ENCODE measurements at places on chromosomes 1 and 21. TPM values are rescaled to one million over a fixed set of nuclear protein-coding genes. Genes with fewer than 3 reads are reported as not detected.

DNA sequence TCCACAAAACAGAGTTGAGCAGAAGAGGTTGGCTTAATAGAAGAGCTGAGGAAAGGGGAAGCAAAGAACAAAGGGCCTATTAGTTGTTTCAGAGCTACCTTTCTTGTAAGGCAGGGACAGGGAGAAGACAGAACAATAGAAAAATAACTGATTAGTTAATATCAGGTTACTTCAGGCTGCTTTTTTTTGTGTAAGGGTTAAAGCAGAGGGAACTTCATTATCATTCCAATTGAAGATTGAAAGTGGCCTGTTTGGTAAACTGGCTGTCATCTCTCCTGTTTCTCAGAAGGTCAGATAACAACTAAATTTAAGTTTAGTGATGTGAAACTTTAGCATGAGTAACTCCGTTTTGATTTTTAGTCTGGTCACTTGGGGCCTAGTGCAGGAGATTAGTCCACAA, 22.3 kb downstream of the CDC42 start:
- DNase-seq = no peak

Gene MPL
- not detected for total RNA-seq

- DNase-seq = no peak
These were observed 34.2 kb downstream of the KRTAP10-1 start for GRCh38 chr21:44505673-44506278.

- no peak for DNase-seq
These were observed 60.4 kb downstream of the ARHGEF10L start for GRCh38 chr1:17599954-17600300.

- no peak for DNase-seq
These were observed 179.7 kb upstream of the HOOK1 start for GRCh38 chr1:59635097-59635496.

Gene PODN
- 0.23 TPM for total RNA-seq

GRCh38 chr1:203153989-203154821, 21.4 kb downstream of the MYBPH start:
- DNase-seq = no peak

Gene LIN9
- 11.4 TPM for total RNA-seq

Gene RYR2
- 0.03 TPM for total RNA-seq

Gene SELL
- 0.31 TPM for total RNA-seq

GRCh38 chr1:189350983-189351616, 1126.6 kb downstream of the BRINP3 start:
- DNase-seq = no peak

Gene LCE1B
- total RNA-seq = not detected

Gene TIPRL
- total RNA-seq = 48.5 TPM

DNA sequence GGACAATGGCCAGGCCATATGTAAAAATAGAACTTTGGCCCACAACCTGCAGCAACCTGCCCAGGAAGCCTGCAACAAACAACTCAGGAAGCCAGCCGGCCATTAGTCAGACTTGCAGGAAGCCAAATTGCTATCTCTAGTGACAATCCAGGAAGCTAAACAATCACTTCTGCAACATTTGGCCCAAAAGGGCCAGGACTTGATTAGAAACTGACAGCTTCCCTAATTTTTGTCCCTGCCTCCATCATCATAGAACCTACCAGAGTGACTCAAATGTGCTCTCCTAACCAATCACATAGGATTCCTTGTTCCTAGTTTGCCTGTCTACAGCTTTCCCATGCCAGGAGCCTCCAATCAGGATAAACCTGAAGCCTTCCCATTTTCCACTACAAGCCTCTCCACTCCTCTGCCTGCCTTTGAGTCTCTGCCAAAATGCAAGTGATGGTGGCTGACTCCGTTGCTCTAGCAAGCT, 639.3 kb downstream of the PTPRU start:
- DNase-seq = no peak

Gene BSND
- total RNA-seq = not detected

DNA sequence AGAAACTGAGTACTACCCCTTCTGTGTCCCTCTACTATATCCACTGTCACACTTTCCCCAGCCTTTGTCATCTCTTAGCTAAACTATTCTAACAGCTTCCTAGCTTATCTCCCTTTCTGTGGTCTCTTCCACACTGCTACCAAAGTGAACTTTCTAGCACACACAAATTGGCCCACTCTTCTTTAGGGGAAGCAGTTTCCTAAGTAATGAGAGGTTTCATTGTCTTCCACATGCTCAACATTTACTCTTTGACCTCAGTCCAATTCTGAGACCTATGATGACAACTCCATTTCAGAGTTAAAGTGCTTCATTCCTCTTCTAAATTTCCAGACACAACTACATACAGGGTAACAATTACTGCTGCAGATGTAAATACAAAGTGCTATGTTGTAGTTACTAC, 32.9 kb downstream of the SCYL3 start:
- no peak for DNase-seq

Gene RHBDL2
- 7.1 TPM for total RNA-seq

- no peak for DNase-seq
These were observed 94.6 kb upstream of the TMPRSS2 start for GRCh38 chr21:41602531-41602930.

- no peak for DNase-seq
These were observed 248.4 kb downstream of the PRDM2 start for GRCh38 chr1:13948396-13948795.

- no peak for DNase-seq
These were observed 25.4 kb upstream of the RGS16 start for GRCh38 chr1:182629499-182630096.

Gene IQGAP3
- 25.6 TPM for total RNA-seq

GRCh38 chr1:87402241-87403002, 73.7 kb downstream of the LMO4 start:
- no peak for DNase-seq

DNA sequence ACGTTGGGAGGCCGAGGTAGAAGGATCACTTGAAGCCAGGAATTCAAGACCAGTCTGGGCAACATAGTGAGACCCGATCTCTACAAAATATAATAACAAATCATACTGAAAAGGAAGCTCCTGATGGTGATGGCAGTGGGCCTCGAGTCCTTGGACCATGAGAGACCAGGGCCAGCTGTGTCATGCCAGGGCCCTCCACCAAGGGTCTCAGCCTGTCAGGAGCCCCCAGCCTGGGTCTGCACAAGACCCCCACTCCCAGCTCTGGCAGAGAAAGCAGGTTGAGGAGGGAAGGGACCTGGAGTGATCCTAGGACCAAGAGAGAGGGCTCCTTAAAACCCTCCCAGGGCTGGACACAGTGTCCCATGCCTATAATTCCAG, 6.7 kb upstream of the CTRC start:
- no peak for DNase-seq

DNA sequence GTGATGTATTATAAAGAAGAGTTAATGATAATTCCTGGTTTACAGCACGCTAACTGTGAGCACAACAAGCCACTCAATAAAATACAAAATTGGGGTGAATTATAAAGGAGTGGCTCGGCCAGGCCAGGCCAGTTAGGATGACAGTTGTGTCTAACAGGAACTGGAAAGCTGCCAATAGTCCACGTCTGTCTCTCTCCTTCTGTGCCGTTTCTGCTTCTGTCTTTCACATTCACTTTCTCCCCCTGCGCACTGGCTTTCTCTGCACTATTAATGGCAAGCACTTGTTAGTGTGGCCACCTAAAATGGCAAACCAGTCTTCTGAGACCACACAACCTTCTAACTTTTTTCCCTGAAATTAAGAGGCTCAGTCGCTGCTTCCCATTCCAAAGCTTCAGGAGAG, 394.3 kb downstream of the NTNG1 start:
- DNase-seq = no peak

DNA sequence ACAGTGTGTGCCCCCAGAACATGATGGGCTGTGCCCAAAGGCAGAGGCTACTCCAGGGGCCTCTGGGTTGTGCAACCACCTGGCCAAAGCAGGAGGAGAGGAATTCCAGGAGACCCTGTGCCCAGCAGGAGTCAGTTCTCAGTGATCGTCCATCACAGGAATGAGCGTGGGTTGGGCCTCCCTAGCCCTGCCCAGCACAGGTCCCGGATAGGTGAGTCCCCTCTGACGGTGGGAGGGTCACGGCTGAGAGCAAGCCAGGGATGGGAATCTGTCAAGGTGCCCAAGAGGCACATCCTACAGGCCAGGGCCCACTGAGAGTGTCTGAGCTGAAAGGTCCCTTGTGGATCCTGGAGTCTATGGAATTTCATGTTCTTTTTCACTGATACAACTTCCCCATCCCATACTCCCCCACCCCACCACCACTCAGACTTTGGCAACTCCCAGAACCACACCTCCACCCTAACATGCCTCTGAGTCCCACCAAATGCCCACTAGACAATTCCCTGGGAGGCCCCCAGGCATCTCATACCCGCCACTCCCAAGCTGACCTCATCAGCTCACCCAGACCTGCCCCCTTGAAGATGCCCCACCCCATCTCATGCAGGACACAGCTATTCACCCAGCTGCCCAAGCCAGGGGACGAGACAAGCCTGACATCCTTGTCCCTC, 3.1 kb downstream of the GJB4 start:
- no peak for DNase-seq

GRCh38 chr1:219323426-219323825, 149.7 kb downstream of the LYPLAL1 start:
- DNase-seq = no peak

GRCh38 chr1:212858461-212859265, 588 bp downstream of the FLVCR1 start:
- no peak for DNase-seq

DNA sequence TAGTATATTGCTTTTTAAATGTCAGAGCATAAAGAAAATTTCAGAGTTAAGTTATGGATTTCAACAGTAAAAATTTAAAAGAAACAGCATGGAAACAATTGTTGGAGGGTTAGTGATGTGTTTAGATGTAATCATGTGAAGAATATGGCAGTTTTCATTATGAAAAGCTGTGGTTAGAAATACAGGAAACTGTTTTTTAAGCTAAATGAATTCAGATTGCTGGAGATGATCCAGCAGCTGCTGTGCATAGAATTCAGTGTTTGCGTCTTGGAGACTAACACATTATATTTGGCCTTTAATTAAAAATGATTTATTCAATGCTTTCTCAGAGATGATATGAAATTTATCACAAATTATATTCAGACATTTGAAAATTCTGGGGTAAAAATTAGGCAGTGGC, 273.6 kb upstream of the LRRC7 start:
- no peak for DNase-seq

DNA sequence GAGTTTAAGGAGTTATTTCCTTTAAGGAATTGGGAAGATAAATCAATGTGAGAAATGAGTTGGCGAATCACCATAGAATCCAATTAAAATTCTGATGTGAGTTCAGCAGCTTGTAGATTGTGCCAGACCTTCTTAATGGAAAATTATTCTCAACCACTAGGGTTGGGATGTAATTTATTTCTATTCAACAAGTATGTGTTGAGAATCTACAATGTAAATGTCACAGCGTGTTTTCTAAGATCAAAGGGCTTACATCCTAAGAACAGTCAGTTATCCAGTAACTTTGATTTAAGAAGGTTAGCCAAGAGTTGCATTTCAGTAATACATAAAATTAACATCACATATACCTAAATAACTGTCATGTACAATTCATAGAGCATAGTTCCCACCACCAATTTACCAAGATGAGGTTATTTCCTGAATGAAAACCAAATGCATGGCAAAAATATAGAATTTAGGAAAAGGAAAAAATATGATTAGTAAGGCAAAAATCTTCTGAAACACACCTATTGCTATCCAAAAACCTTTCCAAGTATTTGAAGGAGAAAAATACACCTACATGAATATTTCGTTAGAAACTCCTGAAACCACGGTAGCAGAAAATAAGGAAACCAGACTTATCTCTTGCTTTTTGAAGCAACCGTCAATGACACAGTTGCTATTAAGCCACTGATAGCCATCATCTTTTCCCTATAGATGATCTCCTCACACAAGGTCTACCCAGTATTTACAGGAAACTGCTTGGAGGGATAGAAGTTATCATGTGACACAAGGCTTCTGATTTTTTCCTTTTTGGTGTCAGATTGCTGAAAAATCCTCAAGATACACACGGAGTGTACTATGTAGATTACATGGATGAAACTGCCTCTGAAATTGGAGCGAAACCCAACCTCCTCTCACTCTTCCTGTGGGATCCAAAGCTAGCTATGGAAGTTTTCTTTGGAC, 259.4 kb upstream of the POGK start:
- no peak for DNase-seq

Gene SSU72
- total RNA-seq = 217 TPM

- no peak for DNase-seq
These were observed 471.0 kb upstream of the PBX1 start for GRCh38 chr1:164087906-164088453.

DNA sequence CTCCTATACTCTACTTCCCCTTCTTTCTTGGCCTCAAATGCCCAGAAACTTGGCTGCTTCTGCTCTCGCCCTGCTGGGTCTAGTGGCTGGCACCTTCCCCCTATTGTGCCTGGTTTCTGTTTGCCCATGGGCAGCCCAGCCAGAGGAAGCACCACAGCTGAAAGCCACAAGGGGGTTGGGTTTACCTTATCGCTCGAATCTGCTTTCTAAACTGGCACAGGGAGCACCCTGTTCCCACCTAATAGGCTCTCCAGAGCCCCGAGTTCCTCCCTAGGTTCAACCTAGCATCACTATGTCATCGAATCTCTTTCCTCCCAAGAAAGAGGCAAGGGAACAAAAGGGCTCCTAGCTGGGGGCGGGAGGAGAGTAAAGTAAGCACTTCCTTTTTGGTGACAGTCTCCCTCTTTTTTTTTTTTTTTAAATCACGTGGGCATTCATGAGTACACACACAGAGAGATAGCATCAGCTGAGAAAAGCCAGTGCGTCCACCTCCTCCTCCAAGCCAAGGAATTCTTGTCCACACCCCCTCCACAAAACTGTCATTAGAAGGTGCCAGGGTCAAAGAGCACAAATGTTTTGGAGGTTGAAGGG, 72.8 kb downstream of the PLEKHA6 start:
- DNase-seq = no peak

DNA sequence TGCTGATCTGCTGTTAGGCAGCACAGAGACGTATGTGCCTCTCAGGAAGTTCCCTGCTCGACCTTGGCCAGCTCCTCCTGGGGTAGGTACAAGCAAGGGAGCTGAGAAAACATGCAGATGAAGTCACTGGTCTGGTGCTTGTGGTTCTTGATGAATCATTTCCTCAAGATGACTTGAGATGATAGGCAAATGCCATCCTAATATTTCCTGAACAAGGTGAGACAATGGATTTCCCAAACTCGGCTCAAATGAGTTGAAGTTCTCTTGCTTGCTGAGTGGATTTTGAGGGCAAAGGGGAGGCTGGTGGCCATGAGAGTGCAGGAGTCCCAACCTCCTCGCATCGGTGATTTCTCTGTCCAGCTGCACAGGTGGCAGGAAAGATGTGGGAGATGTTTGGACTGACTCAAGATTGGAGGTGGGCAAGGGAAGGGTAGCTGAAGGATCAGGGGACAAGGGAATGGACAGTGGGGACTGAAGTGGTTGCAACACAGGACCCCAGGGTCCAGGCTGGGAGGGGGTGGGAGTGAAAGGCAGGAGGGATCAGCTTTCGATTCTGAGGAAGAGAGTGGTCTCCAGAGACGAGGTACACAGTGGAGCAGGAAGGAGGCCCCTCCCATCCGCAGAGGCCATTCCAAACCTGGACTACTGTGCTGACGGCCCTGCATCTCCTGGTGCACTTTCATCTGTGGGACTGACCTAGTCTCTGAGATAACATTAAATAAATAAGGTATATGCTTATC, 63.9 kb downstream of the CAPN2 start:
- DNase-seq = peak; percentile 93
